ENCODE measurements at places on chromosomes 4 and X.

GRCh38 chr4:7187168-7187535, 5.2 kb upstream of the SORCS2 start:
- no peak for DNase-seq

DNA sequence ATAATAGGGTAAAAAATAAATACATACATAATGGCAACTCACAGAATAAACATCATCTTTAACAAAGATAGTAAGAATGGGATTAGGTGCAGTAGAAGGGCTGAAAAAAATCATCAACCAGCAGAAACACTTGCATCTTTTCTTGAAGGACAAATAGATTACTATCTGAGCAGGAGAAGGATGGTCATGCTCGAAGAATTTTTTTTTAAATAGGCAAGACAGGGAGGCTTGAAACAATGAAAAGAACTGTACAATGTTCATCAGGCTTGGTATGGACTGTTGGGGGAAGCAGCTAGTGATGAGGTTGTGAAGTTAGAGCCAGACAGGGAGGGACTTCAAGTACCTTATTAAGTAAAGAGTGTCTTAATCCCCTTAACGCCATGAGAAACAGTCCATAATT, 167.4 kb upstream of the LDB2 start:
- DNase-seq: no peak

- no peak for DNase-seq
These were observed 13.1 kb upstream of the COQ2 start for GRCh38 chr4:83297548-83298260.

DNA sequence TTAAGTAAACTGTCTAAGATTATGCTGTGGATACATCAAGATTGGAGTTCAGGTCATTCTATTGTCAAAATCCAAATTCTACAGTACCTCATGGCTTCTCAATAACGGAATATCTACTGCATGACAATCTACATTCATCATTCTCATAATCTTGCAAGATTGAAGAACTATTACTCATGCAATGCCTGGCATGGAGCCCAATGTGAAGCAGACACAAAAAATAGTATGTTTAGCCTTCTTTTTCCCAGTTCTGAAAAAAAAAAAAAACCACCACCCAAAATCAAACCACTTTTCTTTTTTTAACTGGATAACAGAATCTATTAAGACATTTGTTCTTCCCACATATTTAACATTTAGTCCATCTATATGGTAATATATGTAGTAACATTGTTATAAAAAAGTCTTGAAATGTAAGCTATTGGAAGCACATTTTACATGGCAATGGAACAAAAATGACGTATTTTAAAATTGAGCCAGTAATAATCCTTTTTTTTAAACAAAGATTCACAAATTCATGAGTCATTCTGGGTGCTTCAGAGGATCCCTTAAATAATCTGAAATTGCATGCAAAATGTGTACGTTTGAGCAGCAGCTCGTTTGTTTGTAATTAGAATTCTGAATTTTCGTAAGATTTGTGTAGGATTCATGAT, 232.2 kb upstream of the FMR1 start:
- DNase-seq: no peak

DNA sequence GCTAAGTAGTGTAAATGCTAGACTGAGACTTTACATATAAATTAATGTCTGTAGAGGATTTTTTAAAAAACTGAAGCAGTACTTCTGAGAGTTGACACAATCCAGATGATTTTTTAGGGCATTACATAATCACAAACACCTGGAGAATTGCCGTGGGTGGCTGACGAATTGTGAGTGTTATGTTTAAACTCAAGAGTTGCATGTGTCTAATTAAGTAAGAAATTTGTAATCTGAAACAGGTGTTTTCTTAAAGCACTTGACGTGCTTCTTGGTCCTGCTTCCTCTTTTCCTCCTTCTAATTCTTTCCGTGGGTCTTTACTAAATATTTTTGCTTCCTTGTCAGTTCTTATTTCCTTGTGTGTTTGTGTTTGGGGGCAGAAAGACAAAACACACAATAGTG, 27.8 kb downstream of the PIR start:
- DNase-seq: no peak

- DNase-seq: no peak
These were observed 19.9 kb upstream of the RNF4 start for GRCh38 chr4:2449051-2449450.

Measured in anterior cingulate cortex (tissue), 58 donors.